ENCODE measurements at places on chromosomes 11 and 22. TPM values are rescaled to one million over a fixed set of nuclear protein-coding genes. Genes with fewer than 3 reads are reported as not detected.

DNA sequence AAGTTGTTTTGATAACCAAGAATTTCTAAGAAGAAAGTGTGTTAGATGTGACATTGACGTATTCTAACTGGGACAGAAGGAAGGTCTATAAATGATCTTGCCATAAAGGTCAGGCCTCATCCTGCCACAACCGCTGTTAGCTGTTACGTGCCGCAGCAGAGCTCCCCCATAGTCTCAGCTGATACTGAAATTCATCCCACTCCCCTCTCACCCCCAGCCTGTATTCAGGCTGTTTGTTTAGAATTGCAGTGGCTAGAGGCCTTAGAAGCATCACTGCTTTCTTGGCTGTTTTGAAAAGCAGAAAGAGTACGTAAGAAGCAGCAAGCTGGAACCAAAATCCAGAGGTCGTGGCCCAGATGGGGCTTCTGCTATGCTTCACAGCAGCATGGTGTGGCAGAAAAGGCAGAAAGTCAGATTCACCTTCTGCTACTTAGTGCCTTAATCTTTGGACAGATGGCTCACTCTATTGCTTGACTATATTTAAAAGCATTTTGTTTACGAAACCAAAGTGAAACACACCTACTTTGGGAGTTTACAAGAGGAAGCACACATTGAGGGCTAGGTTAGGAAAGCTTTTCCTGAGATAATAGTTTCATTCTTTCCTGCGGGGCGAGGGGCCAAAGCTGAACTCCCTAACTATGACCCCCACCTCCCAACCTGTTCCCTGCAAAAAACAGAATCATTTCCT is 950 bp upstream of the LAYN start:
- no peak for DNase-seq

DNA sequence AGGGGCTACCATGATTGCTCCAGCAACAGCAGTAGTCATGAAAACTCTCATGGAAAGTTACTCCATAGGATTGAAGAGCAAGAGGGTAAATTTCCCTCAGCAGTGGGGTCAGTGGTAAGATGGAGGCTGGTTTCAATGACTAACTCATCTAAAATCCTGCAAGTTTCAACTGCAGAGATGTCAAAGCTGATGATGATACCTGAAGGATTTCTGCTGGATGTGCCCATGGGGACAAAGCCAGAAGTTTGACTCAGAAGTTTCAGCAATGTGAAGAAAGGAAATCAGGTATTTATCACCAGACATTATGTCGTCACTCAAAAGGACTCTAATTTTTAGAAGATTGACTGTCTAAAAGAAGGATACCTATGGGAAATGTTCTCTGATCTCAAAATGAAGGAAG is 29.1 kb downstream of the RAB38 start:
- DNase-seq = no peak

GRCh38 chr11:94185416-94186084 is 56.9 kb downstream of the PANX1 start:
- peak; percentile 76 for DNase-seq

DNA sequence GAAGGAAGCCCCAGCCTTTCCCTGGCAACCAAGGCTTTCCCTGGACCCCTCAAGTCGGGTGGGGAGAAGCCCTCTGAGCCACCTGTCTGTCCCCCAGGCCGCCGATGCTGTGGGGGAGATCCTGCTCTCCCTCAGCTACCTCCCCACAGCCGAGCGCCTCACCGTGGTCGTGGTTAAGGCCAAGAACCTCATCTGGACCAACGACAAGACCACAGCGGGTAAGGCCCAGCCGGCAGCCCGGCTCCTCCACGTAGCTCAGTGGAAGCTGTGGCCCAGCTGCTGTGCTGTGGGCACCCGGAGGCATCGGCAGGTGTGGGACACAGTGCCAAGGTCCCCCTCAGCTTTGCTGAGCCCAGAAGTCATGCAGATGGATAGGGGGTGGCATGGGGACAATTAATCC is 12.2 kb upstream of the RHOD start:
- no peak for DNase-seq

DNA sequence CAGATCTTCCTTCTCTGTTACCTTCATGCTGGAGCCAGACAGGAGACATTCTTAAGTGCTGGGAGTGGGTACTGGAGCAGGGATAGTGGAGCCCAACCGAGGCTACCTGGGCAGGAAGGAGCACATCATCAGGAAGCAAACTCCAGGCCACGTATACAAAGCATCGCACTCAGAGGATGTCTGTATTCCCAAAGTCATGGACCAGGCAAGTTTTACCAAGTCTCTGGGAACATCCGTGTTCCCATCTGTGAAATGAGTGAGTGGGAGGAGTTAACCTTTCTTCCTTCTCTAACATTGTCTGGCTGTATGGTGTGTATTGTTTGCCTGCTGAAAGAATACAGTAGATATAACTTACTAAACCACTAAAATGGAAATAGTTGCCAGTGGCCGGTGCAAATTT is 175.0 kb upstream of the TMEM45B start:
- DNase-seq = no peak

DNA sequence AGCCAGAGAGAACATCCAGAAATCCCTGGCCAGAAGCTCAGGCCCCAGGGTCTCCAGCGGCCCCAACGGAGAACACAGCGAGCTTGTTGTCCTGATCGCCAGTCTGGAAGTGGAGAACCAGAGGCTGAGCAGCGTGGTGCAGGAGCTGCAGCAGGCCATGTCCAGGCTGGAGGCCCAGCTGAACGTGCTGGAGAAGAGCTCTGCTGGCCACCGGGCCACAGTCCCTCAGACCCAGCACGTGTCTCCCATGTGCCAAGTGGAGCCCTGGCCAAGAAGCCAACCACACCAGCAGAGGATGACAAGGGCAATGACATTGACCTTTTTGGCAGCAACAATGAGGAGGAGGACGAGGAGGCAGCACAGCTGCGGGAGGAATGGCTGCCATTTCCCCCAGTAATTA is 20.6 kb upstream of the SCGB1D1 start:
- DNase-seq = no peak

- DNase-seq = peak; percentile 11
Measured at GRCh38 chr11:1151366-1152315, 6.1 kb upstream of the MUC5AC start.

DNA sequence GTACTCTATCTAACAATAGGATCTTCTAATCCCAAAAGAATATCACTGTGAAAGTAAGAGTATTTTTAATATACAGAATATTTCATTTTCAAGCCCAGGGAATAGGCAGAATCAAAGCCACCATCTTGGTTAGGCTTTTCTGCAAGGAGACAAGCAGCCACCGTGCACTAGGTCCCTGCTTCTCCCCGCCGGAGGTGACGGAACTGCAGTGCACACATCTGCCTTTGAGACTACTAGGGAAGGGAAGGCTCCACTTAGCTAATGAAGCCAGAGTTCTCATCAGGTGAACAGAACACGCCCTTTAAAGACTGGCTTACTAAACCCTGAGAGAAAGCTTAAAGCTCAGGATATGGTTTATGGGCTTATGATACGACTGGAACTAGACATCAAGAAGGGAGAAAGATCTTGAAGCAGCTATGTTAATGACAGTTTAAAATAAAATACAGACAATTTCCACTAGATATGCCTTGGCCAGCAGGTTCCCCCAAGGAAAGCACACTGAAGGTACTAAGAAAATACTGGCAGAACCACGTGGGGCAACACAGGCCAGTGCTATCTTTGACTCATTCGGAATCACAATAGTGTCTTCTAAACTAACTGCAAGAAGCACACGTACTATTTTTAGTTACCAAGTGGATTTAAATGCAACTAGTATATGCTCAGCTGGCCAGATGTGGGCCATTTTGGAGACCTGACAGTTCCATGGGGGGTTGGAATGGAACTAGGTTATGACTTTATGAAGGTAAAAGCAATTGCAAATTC is 127.4 kb upstream of the LMO1 start:
- no peak for DNase-seq

HTR3B gene
- not detected for total RNA-seq

- DNase-seq = peak; percentile 24
Measured at GRCh38 chr11:121421149-121421901, 30.8 kb upstream of the SORL1 start.

GRCh38 chr11:27894552-27894951 is 194.3 kb upstream of the BDNF start:
- DNase-seq = no peak

GAS2 gene
- total RNA-seq = 0.51 TPM

- peak; percentile 57 for DNase-seq
Measured at GRCh38 chr22:43955883-43956782, 891 bp downstream of the SAMM50 start.

- DNase-seq = no peak
Measured at GRCh38 chr11:117498791-117499190, 171.1 kb downstream of the CEP164 start.

- no peak for DNase-seq
Measured at GRCh38 chr11:84022201-84022600, 736.0 kb upstream of the CCDC90B start.

JAML gene
- not detected for total RNA-seq

DNA sequence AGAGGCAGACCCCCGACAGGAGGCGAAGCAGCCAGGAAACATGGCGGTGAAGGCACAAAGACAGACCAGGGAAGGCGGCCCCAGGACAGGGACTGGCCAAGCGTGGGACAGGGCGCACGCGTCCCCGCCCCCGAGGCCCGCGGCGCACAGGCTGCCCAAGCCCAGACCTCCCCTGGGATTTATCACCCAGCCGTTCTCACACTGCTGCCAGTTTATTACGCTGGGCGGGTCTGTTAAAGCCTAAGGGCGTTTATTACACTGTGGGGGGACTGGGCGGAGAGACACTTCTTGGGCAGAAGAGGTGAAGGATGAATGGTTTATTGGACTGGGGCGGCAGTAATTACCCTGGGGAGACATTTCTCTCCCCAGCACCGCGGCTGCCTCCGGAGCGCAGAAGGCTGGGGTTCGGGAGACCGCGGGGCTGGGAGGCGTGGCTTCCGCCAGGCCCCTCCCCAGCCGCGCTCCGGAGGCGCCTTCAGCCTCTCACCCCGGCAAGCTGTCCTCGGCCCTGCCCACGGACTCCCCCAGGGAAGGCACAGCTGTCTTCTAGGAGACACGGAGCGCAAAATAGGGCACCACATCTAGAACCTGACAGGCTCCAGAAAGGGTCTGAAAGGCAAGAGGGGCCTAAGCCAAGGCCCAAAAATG is 47.1 kb downstream of the SLC22A12 start:
- DNase-seq = peak; percentile 18

- DNase-seq = no peak
Measured at GRCh38 chr22:41779929-41780505, 20.5 kb upstream of the CCDC134 start.

GRCh38 chr22:27576815-27577573 is 224.6 kb downstream of the MN1 start:
- DNase-seq = no peak

DNA sequence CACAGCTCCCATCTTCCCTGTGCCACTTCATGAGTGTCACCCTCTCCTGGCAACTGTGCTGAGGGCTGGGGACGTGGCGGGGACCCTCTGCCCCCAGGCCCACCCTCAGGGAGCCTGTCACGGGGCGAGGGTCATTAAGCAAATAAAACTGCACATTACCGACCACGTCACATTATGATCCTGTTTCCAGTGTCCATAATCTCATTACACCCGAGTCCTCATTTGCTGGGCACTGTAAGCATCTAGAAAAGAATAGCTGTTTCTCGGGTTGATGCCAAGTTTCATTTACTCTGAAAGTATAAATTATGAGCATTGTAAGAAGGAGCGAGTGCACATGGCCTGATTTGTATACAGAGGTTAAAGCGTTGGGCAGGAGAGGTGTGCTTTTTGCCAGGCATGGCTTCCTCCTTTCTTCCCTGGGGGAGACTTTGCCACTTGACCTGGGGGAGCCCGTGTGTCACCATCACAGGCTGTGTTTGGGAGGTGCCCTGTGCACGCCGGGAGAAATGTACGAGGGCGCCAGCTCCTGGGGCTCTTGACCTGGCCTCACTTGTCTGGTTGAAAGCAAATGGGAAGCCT is 50.5 kb downstream of the LRP5 start:
- DNase-seq = no peak

TYR gene
- total RNA-seq = not detected

DNA sequence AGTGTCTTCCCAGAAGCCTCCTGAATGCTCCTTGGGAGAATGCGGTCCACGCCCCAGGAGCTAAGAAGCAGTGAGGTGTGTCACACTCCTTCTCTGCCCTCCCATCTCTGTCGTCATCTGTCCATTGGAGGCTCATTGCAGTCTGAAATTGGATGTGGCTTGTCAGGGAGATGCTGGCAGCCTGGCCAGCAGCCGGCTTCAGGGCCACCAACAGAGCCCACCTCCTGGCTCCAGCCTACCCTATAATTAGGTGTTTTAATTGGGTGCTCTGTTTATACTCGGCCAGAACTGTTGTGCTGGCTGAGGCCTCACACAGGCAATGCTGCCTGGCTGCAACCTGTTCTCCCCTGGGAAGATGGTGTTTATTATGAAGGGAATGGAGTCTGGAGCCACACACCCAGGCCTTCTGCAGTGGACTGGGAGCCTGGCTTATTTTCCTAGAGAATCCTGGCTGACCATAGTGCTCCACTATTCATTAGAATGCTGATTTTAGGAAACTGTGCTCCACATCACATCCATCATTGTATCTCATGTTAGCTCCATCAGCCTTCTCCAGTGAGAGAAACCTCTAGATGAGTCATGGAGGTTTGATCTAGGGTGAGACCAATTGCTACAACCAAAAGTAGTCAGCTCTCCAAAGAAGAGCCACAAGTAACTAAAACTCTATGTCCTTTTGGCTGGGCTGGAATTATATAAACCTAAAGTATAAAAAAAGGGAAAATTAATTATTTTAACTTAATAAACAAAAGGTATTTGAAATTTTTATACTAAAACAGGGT is 86.8 kb upstream of the CRTAM start:
- peak; percentile 70 for DNase-seq

DNA sequence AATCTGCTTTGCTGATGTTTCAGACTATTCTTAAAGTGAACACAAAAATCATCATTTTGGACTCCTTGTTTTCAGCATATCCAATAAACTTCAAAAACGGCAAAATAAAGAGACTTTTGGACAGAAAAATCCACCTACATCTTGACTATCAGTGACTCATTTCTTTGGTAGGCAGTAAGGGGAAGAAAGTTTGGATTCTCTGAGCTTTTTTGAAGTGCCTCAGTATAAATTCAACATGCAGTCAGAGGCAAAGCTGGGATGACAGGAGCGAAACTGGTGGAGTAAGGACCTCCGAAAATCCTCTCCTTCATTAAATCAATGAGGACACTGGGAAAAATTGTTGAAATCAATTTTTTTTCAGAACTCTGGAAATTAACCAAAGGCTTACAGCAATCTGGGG is 29.7 kb downstream of the EFCAB6 start:
- DNase-seq = peak; percentile 43

- no peak for DNase-seq
Measured at GRCh38 chr11:73469401-73469800, 93.2 kb downstream of the RELT start.

DNA sequence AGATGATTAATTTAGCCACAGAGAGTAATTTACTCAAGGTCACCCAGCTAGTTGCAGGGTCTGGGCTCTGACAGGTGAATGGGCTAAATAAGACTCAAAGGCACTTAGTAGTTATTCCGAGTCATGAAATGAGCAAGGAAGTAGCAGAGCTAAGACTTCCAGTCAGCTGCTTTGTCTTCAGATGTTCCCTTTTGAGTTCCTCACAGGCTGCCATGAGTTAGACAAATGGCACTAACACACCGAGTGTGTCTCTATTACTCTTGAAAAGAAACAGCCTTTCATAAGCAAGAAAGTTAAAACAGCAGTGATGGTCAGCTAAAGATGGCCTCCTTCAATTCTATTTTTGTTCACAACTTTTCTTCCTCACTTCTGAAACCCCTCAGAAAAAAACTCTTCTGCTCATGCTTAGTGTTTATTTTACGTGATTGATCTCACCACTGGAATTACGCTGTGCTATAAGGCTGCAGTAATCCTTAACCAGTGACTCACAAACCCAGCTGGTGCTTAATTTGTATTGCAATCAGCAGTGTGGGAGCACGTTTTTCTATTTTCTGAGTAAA is 389.1 kb downstream of the AASDHPPT start:
- DNase-seq = peak; percentile 78

All from GM23248 (cell line).